ENCODE measurements at places on chromosomes 5 and 9.

GRCh38 chr9:132606066-132606465 is 23.7 kb downstream of the BARHL1 start:
- DNase-seq: no peak

DNA sequence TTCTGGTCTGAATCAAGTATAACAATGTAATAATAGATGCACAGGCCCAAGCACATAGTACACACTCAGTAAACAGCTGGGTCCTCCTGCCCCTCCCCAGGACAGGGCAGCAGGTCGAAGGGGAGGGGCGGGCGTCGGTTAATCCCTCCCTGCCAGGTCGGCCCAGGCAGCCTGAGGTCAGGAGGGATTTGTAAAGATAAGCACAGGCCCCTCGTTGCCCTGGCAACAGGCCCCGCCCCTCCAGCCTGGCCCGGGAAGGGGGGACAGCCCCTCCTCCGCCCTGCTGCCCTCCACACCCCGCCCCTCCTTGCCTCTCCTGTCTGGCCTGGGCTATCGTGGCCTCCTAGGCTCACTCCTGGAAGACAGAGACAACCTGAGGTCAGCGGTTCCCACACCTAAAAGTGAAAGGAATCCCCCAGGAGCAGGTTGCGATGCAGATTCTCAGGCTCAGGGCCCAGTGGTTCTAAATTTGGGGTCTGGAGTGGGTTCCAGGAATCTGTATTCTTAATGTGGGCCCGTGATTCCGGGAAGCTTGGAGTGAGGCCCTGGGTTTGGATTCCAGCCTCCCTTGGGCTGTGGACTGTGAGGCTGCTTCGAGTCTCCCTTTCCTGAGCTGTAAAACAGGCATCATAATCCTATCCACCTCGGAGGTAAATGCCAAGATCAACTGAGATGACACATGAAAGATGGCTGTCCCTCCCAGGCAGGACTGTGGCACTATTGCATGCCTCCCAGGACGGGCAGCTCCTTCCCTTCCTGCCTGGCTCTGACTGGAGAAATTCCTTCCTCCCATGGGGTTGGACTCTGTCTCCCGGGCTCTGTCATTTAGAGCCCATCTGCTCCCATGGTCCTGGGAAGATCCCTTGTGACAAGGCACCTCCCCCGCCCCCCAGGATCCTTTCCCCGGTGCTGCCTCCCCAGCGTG is 4.4 kb downstream of the CRB2 start:
- DNase-seq: peak; percentile 57

DNA sequence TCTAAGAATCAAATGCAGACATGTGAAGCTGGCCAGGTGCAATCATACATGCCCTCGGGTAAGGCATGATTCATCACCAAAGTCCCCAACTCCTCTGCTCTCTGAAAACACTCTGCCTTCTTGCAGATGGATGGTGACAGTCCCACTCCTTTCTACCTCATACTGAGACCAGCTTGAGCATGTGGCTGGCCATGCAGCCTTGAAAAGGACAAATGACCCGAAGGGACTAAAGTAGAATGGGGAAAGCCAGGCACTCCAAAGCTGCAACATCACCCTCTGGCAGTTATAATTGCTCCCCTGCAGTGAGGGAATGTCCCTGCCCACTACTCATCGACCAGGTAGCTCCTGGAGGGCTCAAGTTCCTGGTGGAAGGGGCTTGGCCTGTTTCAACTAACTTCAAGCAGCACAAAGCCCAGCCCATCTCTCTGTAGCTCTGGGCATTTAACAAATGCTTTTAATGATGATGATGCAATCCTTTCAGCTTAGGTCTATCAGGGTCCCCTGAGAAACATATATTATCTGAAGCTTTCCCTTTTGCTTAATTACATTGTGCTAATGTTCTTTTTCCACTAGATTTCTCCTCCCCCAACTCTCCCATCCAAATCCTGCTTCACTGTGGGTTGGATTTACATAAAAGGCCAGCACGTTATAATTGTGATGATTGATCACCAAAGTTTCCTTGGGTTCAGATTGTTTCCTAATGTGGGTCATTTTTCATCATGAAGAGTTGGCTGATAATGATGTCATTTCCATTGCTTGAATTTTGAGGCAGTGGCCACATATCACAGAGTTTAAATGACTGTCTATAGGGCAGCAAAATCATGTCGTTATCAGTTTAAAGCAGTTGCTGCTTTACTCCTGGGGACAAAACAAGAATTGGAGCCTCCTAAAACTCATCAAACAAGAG is 436.5 kb upstream of the SLC30A5 start:
- DNase-seq: no peak

GRCh38 chr9:128102861-128103588 is 24.5 kb downstream of the PTGES2 start:
- DNase-seq: no peak

GRCh38 chr5:170503990-170504596 is at the start of gene KCNIP1:
Gene KCNIP1 (plus strand): TSS chr5:170504020.
- no peak for DNase-seq

DNA sequence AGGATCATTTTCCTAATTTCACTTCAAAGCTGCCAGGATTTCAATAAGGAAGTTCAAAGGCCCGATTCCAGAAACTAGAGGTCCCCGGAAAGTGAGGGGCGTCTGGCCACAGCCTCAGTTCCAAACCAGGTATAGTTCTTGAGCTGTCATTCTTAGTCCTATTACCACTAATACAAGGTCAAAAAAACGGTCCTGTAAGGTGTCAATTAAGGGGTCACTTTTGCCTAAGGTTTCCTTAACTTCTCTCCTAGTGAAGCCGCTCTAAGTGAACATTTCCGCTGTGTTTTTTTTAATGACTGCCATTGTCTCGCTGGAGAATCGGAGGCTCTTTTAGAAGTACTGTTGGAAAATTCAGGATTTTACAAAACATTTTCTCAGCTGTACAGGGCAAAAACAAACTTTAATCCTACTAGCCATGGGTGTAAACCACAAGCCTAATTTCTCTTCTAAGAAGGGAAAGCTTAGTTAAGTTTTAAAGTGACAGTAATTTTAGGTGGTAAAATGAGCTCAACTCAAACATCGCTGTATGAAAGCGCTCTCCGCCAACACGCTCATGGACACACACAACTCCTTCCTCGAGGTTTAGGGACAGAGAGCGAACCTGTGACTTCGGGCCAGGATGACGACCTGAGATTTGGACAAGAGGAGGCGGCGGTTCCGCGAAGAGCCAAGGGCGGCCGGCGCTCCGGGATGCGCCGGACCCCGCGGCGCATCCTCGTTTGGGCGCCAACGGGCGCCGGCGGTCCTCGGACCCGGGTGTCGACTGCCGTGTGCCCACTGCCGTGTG is 76.7 kb upstream of the IFNE start:
- no peak for DNase-seq

- DNase-seq: peak; percentile 79
Measured at GRCh38 chr5:75034137-75034739, 18.1 kb downstream of the GCNT4 start.

- no peak for DNase-seq
Measured at GRCh38 chr9:72636621-72637020, 115.2 kb downstream of the TMC1 start.

GRCh38 chr9:92669527-92669889 is 423 bp downstream of the IPPK start:
- no peak for DNase-seq

- no peak for DNase-seq
Measured at GRCh38 chr5:44278469-44278868, 110.8 kb downstream of the FGF10 start.

DNA sequence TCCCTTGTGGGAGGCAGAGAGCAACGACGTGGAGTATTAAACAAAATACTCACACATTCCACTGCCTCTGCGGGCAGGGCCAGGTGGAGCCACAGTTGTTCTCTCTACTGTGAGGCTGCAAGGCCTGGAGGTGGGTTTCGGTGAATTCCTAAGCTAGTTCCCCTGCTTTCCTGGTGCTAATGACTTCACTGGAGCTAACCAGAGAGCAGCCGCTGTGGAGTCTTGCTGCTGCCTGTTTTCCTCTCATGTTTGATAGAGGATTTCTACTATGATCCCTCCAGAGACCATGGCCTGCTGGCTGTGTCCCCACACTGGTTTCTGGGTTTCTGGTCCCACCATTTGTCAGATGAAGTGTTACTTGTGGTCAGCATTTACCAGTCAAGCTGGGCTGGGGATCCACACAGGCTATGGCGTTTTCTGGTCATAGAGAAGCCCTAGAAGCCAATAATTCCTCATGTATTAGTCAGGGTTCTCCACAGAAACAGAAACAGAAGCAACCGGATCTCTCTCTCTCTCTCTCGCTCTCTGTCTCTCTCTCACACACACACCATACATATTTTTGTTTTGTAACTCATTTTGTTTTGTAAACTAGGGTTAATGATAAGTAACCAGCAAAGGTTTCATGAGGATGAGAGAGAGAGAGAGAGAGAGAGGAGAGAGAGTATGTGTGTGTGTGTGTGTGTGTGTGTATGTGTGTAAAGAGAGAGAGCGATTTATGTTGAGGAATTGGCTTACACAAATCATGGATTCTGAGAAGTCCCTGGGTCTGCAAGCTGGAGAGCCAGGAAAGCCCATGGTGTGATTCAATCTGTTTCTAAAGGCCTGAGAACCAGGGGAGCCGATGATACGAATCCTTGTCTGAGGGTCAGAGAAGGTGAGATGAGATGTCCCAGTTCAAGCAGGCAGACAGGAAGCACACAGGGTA is 403.0 kb downstream of the GADD45G start:
- DNase-seq: no peak

GRCh38 chr9:95226921-95227320 is 90.6 kb downstream of the FANCC start:
- DNase-seq: no peak

- no peak for DNase-seq
Measured at GRCh38 chr5:53368516-53368915, 111.9 kb upstream of the FST start.

DNA sequence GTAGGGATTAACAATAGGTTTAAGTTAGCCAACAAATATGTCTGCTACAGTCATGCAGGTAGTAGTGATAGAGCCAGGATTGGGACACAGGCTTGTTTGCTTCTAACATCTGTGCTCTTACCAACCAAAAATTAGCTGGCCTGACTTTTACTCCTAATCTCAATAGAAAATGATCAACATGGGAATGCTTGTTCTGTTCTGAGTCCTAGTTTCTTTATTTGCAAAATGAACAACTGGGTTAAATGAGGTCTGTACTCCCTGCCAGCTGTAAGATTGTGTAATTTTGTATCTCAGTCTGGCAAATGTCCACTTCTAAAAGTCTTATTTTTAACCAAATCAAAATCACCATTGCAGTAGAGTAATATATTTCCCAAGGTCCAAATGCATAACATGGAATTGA is 216.8 kb downstream of the NMUR2 start:
- no peak for DNase-seq

GRCh38 chr5:179613460-179614071 is 9.9 kb downstream of the HNRNPH1 start:
- no peak for DNase-seq

DNA sequence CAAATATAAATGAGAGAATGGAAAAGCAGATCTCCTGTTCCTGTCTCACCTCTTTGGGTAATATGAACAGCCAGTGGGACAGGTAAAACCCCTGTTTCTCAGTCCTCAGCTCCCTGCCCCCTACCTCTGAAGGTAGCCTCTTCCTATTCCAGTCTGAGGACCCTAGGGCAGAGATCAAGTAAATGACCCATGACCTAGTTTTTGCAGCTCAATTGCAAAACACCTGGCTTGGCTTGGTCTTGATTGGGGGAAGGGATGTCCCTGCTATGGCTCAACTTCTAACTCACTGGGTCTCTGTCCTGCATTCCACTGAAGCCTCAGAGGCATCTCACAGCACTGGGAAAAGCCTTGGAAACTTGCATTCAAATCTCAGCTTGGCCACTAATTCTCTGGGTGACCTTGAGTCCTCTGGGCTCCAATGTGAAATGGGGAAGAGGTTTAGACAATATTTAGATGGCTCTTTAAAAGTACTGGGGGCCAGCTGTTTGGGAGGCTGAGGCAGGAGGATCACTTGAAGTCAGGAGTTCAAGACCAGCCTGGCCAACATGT is 1.6 kb upstream of the GALT start:
- DNase-seq: no peak

- no peak for DNase-seq
Measured at GRCh38 chr9:128406848-128407391, 13.7 kb upstream of the CERCAM start.

DNA sequence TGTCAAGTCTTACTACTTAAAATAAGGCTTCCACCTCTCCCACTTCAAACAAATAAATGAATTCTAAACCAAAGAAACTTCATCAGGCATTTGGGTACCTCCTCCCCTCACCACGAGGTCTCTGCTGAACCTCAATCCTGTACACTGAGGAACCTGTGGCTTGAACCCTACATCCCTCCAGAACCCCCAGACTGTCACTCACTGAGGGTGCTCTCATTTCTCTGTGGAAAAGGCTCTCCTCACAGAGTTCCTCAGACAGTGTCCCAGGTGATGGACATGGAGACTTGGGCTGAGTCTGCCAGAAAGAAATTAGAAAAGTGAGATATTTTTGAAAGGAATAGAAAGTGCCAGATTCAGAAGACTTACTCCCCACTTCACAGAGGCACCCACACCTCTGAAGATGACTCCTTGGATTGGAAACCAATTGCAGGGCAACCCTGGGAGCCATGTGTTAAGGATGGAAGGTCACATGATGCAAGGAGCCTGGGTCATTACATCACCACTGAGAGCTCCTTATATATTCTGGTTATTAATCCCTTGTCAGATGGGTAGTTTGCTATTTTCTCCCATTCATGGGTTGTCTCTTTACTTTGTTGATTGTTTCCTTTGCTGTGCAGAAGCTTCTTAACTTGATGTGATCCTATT is 19.8 kb downstream of the MLANA start:
- no peak for DNase-seq

DNA sequence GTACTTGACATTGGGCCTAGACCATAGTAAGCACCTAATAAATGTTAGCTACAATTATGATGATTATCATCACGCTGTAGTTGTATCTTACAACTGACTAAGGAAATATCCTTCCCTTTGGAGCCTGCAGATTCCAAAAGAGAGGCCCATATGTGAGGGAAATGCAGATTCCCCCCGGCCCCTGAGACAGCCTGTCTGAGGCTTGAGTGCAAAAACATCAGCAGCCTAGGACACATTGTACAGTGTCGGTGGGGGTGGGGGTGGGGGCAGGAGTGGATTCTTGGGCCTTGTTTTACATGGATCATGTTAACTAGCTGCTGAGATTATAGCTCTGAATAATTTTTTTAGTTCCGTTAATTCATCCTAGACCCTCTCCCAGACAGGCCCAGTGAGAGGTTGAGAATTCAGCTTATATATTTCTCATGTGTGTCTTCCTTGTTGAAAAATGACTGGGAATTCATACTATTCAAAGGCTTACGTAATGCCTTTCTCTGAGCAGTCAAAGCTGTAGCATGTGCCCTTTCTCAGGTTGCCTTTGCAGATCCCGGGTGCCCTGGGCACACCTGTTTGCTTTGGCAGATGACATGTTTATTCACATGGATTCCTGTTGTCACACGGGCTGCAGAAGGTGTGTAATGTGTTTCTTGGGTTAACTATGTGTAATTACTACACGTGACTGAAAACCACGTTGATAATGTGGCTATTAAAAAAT is 262.8 kb downstream of the NR3C1 start:
- DNase-seq: no peak

- no peak for DNase-seq
Measured at GRCh38 chr9:76684213-76684612, 80.0 kb upstream of the PCA3 start.
